ENCODE measurements at places on chromosomes 2 and 18.

DNA sequence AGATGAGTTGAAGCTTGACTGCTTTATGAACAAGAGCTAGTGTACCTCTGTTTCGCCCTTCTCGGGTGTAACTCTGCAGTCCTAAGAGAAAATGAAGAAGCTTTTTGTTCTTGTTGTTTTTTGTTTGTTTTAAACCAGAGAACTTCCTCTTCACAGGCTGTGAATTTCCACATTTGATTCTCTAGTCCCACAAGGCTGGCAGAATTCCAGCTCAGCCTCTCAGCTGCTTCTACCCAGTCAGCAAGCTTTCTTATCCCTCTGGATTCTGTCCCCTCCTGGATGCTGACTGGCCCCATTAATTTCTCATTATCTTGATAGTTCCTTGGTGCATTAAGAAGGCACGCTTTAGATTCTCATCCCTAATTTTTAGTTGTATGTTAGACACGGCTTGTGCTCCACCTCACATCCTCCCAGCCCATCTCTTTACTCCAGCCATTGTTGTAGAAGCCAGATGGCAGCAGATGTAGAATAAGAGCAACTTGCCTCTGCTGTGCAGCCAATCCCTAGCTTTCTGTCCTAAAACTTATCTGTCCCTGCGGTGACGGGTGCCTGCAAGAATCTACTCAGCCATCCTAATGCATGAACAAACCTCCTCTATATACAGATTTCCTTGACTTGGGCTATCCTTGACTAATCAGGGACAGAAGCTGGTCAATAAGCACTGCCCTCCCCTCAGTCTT is 12.3 kb upstream of the RESP18 start:
- no peak for DNase-seq

GRCh38 chr2:61928826-61929461 is 23.5 kb downstream of the COMMD1 start:
- no peak for DNase-seq

GRCh38 chr2:43402452-43402937 is 176.1 kb upstream of the ZFP36L2 start:
- no peak for DNase-seq

- DNase-seq = no peak
Measured at GRCh38 chr2:236955521-236956030, 130.1 kb upstream of the COPS8 start.

GRCh38 chr18:12046046-12046750 is 47.4 kb upstream of the ANKRD62 start:
- no peak for DNase-seq

DNA sequence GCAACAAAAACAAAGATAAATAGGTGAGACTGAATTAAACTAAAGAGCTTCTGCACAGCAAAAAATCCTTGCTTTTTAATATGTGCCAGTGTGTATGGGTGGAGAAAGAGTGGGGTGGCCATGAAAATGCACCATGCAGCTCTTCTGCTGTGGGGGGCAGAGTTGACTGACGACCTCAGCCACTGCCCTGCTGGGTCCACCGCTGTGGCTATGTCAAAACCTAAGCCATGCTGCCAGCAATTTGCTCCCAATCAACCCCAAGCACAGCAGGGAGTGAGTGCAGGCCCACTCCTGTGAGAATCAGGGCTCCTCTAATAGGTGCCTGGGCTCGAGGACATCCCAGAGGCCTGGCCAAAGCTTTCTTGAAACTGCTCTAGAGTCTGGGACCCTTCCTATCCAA is 235.6 kb upstream of the RBBP8 start:
- DNase-seq = no peak
